Sigmoid colon (tissue), 7 donors: ENCODE measurements at places on chromosomes 11 and 22. TPM values are rescaled to one million over a fixed set of nuclear protein-coding genes. Genes with fewer than 3 reads are reported as not detected.

MMP27 gene
- total RNA-seq = not detected

MPPED1 gene
- not detected for total RNA-seq

C11orf21 gene
- 0.71 TPM for total RNA-seq

KRTAP5-2 gene
- total RNA-seq = not detected

CXCR5 gene
- total RNA-seq = not detected

SYCE3 gene
- not detected for total RNA-seq

PKDREJ gene
- total RNA-seq = not detected

MMP11 gene
- 9.9 TPM for total RNA-seq

YPEL1 gene
- total RNA-seq = 9.6 TPM

BEST1 gene
- total RNA-seq = 5.3 TPM

BAIAP2L2 gene
- total RNA-seq = 0.71 TPM

KIRREL3 gene
- 0.81 TPM for total RNA-seq

APOA5 gene
- not detected for total RNA-seq

MYRF gene
- total RNA-seq = 0.54 TPM

TIMP3 gene
- 280 TPM for total RNA-seq

ANO9 gene
- 0.36 TPM for total RNA-seq

RCE1 gene
- 23.0 TPM for total RNA-seq

CHRM1 gene
- total RNA-seq = 0.41 TPM

ZNF280B gene
- 0.49 TPM for total RNA-seq

STK33 gene
- 18.5 TPM for total RNA-seq

ARHGEF17 gene
- 89.2 TPM for total RNA-seq

YPEL4 gene
- 3.1 TPM for total RNA-seq

ABTB2 gene
- 1.3 TPM for total RNA-seq

QSER1 gene
- 24.6 TPM for total RNA-seq

DTX4 gene
- total RNA-seq = 4.6 TPM

CWF19L2 gene
- total RNA-seq = 23.8 TPM

RASD2 gene
- total RNA-seq = 6.6 TPM

APOBEC3H gene
- total RNA-seq = not detected

C11orf97 gene
- not detected for total RNA-seq

SYTL2 gene
- total RNA-seq = 13.9 TPM

TRIM44 gene
- 23.0 TPM for total RNA-seq

TMEM218 gene
- total RNA-seq = 34.6 TPM

UBQLN3 gene
- total RNA-seq = 0.71 TPM

POTEH gene
- not detected for total RNA-seq

NAV2 gene
- 62.6 TPM for total RNA-seq

SCN4B gene
- total RNA-seq = 1.4 TPM

OR4C5 gene
- total RNA-seq = not detected

NECTIN1 gene
- total RNA-seq = 1.7 TPM

NXPE2 gene
- not detected for total RNA-seq

OR52N4 gene
- total RNA-seq = not detected

ST14 gene
- total RNA-seq = 3.9 TPM

RAB38 gene
- total RNA-seq = 1.2 TPM

MICAL2 gene
- total RNA-seq = 130 TPM

PTH gene
- not detected for total RNA-seq

TEX54 gene
- total RNA-seq = not detected

OR52R1 gene
- total RNA-seq = not detected

MRGPRX4 gene
- not detected for total RNA-seq

GPHA2 gene
- not detected for total RNA-seq

ARHGAP42 gene
- total RNA-seq = 4.2 TPM

APLNR gene
- total RNA-seq = 1.8 TPM

PHLDA2 gene
- total RNA-seq = not detected

C22orf42 gene
- total RNA-seq = not detected

CALCA gene
- not detected for total RNA-seq

ANGPTL5 gene
- total RNA-seq = not detected

SLC5A1 gene
- total RNA-seq = not detected

KCNJ4 gene
- not detected for total RNA-seq

MFRP gene
- not detected for total RNA-seq

BCO2 gene
- total RNA-seq = 7.1 TPM

MS4A8 gene
- total RNA-seq = not detected

P2RX6 gene
- 1.4 TPM for total RNA-seq
